ENCODE measurements at places on chromosomes 7 and 10.

DNA sequence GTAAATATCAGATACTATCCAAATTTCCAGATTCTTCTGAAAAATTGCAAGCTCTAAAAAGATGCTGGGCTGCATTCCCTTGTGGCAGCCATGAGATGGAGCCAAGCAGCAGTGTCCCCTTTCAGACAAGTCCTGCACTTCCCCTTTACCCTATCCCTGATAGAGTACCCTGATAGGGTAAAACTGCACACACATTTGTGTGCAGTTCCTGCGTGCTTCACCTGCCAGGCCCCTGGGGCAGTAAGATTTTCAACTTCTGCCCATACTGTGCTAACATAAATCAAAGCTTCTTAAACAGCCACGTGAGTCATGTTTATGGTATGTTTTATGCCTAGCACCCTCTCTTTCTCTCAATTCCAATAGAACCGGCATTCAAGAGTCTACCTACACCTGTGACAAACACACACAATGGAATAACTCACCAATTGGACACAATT is 52.2 kb downstream of the IFIT5 start:
- no peak for DNase-seq

- DNase-seq, result peak; percentile 22
Observed at GRCh38 chr10:5692461-5693358, 8.1 kb downstream of the TASOR2 start.

DNA sequence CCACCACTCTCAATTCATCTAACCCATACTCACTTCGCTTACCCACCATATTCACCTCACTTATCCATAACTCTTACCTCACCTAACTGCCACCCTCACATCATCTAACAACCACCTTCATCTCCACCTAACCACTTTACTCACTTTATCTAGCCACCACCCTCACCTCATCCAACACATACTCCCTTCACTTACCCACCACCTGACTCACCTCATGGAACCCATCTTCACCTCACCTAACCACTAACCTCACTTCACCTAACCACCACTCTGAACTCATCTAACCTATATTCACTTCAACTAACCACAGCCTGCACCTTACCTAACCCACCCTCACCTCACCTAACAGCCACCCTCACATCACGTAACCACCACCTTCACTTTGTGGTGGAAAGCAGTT is 84.2 kb downstream of the VIPR2 start:
- DNase-seq, result no peak

DNA sequence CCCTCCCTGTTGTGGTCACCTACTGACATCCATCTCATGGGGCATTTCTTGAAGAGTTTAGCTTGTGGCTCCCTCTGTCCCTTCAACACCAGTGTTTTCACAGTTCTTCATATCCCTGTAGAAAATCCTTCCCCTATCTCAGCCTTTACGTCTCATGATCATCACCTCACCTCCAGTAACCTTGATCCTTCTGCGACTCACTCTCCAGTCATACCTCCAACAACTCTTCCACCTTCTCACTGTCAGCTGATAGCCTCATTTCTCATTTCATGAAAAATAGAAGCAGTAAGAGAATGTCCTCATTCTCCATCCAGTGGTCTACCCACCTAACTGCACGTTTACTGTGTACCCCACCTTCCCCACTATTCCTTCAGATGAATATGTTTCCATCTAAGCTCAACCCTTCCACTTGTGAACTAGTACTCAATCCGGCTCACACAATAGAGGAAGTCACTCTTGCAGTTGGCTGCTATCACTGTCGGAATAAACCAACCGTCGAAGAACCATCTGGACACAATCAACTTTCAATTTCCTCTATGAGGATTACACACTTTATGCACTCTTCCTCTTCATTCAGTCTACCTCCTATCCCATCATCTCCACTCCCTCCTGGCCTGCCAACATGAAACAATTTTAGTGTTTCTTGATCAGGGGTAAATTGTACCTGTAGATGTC is 256.0 kb downstream of the AHR start:
- DNase-seq, result no peak

- DNase-seq, result no peak
Observed at GRCh38 chr10:11878776-11879175, 55.6 kb downstream of the PROSER2 start.

DNA sequence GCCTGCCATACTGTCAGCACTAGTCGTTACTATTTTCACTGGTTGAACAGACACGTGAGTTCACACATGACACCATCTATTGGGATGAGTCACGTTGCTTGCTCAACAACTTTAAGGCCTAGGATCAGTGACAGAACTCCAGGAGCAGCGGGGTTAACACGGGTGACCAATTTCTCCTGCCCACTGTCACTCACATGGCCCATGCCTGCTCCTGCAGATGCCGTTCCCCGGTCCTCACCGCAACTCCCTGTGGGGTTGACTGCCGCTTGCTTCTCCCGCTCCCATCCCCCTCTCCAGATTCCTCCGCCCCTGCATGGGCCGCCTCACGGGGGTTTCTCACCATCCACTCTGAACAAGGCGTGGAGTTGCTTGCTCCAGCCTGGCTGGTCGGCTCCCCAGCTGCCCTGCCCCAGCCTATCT is 128.2 kb downstream of the TAX1BP1 start:
- no peak for DNase-seq

GRCh38 chr10:13961097-13961496 is 369.6 kb downstream of the FRMD4A start:
- no peak for DNase-seq

GRCh38 chr7:35035511-35035961 is 1.7 kb downstream of the DPY19L1 start:
- DNase-seq, result no peak

GRCh38 chr7:91164506-91164905 is 99.7 kb upstream of the FZD1 start:
- DNase-seq, result no peak

- DNase-seq, result no peak
Observed at GRCh38 chr10:48605786-48606529, 1.1 kb upstream of the ARHGAP22 start.

DNA sequence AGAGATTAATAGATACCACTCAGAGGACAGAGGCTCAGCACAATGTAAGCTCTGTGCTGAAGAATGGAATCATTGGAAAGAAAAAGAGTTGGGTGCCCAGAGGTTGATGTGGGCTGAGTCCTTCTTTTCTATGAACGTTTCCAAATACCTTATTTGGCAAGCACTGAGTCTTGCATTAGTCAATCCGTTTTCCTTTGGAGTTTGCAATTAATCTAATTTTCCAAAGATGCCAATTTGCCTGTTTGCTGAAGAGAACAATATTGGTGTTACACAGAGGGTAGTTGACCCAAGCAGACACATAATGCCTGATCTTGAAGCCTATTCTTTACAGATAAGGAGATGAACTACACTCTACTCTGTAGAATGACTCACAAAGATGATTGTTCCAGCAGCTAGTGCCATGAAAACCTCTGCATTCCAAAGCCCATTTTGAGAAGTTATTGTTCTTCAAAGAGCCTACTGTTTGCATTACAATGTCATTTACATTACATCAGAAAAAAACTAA is 55.4 kb upstream of the MET start:
- DNase-seq, result no peak

DNA sequence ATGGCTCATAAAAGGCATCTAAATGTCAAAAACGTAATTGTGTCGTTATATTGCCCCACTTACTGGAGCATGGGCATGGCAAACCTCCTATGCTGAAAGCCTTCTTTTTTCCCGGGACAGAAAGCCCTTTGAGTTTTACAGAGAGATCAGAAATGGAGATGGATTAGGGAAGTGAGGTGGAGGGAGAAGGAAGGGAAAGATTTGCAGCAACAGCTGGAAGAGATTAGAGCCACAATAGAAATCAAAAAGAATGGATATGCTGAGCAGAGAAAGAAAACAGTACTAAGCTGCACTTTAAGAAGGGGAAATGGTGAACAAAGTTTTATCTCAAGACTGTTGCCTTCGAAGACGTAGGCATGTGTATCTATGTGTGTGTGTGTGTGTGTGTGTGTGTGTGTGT is 97.2 kb upstream of the PCGF5 start:
- no peak for DNase-seq

- DNase-seq, result no peak
Observed at GRCh38 chr10:88270871-88271713, 312.0 kb downstream of the RNLS start.

- no peak for DNase-seq
Observed at GRCh38 chr7:105106473-105106872, 92.5 kb downstream of the KMT2E start.

GRCh38 chr10:59107147-59107546 is 69.3 kb upstream of the PHYHIPL start:
- no peak for DNase-seq

DNA sequence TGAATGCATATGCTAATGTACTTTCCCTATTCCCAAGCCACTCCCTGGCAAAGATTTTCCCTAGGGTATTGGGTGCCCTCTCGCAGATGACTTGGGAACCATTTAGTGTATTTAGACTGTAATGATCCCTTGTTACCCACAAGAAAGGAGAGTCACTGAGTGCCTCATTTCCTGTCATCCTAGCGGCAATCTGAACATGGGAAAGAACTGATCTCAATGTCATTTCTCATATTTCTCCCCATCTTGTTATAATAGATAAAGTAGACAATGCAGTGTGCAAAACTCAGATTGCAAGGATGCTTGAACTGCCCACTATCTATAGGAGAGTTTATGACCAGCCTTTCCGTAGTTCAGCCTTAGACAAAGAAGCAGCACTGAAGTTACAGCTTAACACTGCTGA is 123.3 kb downstream of the MICU1 start:
- no peak for DNase-seq

DNA sequence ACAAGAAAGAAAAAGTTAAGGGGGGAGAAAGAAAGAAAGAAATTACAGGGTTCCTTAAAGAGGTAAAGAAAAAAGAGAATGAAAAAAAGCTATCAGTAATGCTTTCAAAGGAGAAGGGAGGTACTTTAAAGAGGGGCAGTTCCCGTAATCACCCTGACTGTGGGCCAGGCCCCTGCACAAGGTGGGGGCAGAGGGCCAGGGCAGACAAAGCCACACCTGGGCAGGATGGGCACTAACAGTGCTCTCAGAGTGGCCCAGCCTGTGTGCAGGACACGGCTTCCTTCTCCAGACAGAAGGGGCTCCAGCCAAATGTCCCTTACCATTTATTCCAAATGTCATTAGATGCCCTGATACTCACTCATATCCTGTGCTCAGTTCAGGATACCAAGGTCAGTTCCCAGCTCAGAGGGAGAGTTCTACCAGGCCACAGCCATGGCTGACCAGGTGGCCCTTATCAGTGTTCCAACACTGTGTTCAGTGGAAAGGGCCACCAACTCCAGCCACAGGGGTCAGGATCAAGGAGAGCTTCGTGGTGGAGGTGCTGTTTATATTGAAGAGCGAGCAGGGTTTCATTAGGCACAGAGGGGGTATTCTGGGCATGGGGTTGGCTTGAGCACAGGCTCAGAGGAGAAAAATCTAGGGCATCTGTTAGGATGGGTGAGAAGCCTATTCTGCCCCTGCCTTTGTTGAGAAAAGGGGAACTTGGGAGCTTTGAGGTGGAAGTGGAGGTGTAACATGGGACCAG is 29.9 kb downstream of the DPCD start:
- no peak for DNase-seq

GRCh38 chr10:13769946-13770345 is 183.2 kb downstream of the PRPF18 start:
- no peak for DNase-seq

DNA sequence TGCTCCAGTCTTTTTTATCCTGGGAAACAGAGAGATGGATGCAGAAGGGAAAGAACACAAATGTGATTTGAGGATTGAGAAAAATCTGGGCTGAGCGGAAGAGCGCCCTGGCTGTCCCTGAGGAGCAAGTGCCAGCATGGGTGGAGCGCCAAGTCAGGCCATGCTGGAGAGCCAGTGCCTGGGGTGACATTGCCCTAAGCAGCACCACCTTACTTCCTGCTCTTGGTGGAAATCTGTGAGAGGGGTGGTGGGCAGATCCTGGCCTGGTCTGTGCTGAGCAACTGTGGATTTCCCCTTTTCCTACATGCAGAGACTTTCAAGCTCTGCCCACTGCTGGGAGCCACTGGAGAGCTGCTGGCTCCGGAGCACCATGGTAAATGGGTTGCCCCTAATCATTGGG is 36.9 kb downstream of the DDIT4 start:
- no peak for DNase-seq

DNA sequence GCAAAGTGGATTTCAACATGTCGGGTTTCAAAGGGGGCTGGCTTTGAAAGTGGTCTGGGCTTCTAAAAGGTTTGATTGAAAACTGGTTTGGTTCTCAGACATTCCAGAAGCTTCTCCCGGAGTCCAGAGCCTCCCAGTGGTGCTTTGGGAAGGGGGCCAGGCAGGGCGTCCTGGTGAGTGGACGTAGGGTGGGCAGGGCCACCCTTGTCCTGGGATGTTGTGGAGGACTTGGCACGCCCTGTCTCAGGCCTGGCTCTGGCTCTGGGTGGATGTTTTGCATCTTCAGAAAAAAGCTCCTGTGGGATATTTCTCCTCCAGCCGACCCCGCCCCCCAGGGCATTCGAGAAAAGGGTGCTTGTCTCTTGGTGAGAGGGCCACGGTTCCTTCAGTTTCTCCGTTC is 31.2 kb downstream of the GRIFIN start:
- DNase-seq, result no peak

GRCh38 chr7:47125529-47125928 is 456.4 kb downstream of the TNS3 start:
- DNase-seq, result no peak

DNA sequence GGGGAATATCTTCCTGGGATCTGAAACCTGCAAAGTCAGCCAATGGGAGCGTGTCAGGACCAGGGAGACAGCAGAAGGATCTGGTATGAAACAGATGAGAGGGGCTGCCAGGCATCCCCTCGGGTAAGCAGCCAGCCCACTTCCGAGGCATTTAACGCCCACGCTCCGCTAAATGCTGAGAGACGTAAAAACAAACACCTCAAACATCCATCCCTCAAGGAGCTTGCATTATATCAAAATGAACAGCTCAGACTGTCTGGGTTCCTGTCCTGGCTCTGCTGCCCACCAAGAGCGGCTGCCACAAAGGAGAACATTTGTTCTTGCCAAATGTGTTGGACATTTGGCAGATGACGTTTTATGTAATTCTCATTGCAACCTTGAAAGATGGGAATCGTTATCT is 7.0 kb upstream of the SERPINE1 start:
- DNase-seq, result no peak

GRCh38 chr7:66500087-66500486 is 128.6 kb upstream of the KCTD7 start:
- no peak for DNase-seq

DNA sequence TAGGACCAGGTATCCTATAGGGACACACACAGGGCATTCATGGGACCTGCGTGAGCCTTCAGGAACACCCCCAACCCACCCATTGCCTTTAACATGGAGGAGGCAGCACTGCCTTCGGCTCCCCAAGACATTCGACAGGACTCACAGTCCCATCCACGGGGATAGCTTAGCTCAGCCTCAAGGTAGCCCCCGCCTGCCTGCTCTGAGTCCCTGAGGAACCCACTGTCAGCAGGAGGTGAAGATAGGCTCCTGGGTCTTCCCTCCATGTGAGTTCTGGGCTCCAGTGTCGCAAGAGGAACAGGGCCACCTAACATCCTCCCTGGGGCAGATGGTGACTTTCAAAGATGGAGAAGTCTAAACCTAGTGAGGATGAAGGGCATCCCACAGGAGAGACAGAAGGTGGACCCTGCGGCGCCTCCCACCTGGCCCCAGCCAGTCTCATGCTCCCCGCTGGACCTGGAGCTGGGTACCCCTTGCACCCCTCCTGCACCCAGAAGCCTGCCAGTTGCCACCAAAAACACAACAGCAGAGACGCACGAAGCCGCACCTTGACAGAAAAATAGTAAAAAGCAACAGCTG is 4.9 kb upstream of the ADIRF start:
- DNase-seq, result no peak

All from stimulated activated CD8-positive, alpha-beta memory T cell treated with anti-CD3 and anti-CD28 coated beads, Interleukin-4, amount 100 ng/mL, for 1 hour (primary cell).